Effector CD4-positive, alpha-beta T cell (primary cell): ENCODE measurements at places on chromosomes 5 and 9.

DNA sequence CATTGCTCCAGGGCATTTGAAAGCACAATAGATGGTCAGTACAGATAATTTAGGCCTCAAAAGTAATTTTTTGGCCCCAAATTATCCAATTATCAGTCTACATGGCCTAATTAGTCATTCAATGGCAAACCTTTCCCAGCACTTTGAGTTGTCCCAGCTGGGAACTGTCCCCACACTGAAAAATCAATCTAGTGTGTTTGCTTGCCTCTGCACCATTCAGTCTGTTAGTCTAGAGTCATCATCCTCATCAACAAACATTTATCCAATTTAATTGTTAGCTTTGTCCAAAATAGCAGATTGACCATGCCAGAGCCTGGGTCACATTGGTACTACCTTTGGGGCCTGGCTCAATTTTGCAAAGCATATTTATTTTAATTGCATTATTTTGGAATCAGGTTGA lies 13.9 kb downstream of the NR4A3 start:
- no peak for DNase-seq

- DNase-seq, result no peak
These were observed 35.8 kb downstream of the VLDLR start for GRCh38 chr9:2657427-2657826.

GRCh38 chr9:96061293-96061987 lies 185.9 kb downstream of the ERCC6L2 start:
- DNase-seq, result peak; percentile 37

DNA sequence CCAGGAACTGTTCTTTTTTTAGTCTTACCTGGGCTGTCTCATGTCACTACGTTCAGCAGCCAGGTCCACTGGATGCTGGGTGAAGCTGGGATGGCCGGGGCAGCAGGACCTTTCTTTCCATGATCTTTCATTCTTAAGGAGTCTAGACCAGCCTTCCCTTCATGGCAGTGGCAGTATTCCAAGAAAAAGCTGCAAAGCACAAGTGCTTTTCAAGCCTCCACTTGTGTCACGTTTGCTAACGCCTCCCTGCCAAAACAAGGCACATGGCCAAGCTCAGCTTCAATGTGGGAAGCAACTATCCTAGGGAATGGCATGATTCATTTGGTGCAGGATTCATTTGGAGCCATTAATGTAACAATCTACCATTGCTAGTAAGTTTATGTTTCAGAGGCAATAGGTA lies 94.8 kb downstream of the RCL1 start:
- no peak for DNase-seq

DNA sequence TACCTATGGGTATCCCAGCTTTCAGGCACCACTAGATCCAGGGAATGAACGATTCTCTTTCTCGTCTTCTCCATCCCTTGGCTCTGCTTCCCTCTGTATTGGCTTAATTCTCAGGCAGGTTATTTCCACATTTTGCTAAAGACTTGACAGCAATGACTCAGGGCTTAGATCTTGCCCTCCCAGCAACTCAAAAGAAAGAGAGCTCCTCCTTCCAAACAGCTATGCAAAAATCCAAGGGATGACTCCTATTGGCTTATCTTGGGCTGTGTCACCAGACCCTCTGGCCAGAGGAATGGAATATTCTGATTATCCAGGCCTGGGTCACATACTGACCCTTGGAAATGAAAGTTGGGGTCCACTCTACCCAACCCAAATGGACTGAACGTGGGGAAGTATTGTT lies 270.2 kb downstream of the NTRK2 start:
- DNase-seq, result no peak

DNA sequence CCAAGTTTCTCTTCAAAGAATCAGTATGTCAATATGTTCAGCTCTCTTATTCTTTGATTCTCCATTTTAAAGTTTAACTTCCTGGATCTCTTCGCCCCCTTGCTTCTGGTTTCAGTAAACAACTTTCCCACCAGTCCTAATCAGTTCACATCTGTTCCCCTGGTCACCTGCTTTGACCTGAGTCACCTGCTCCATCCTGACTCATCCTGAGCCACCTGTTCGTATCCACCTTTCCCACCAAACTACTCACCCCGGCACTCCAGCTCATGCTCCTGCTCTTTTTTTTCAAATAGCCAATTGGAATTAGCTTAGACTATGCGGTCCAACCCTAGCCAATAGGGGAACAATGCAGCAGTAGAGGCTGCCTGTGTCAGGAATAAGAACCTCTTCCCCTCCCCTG lies 23.6 kb upstream of the CSF1R start:
- no peak for DNase-seq

DNA sequence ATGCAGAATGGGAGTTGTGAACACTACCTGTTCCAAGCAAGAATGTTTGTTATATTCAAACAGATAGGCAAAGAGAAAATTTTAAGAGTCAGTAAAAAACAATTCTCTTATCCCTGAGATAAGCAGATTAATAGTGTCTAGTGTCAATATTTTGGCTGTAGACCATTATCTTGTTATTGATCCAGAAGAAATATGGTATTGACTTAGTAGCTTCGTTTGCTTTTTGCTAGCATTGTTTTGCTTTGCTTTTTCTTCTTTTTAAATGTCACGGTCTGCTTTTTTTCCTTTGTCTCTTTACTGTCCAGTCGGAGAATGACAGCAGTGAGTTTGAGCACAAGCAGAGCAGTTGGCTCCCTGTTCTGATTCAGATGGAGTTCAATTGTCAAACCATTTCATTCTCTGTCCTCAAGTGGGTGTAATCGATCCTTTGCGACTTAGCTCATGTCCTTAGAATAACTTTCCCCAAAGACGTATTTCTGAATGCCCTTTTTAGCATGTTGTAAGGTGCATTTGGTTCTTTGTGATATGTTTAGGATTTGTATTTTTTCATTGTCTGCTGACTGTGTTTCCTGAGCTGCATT lies 29.3 kb downstream of the FUBP3 start:
- no peak for DNase-seq

DNA sequence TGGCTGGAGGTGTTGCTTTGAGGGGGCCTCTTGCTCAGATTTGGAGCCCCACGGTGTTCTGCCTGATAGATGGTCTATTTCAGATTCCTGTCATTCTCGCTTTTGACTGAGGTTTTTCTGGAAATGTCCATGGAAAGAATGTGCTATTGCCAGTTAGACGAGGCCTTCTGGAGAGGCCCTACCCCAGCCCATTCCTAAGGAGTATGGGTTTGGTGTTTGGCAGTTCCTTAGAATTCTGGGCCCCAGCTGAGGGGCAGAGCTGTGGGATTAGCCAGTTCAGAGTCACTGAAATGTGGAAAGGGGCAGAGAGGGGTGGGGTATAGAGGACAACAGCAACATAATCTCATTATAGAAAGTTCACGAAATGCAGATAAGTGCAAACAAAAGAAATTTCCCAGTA lies 50.5 kb downstream of the GALNT10 start:
- no peak for DNase-seq

DNA sequence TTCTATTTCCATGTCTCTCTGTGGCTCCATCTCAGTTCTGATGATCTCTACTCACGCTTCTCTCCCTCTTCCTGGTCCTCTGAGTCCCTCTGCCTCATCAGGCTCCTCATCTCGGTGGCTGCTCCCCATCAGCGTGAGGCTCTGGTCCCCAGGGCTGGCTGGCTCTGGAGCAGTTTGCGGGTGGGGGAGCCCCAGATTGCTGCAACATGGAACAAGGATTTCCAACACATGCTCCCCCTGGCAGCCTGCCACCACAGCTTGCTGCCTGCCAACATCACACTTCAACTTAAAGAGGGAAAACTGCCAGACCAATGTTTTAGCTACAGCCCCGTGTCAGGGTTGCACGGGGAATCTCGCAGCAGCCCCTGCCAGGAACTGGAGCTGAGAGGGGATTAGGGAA lies 77.2 kb upstream of the NEK6 start:
- DNase-seq, result no peak

GRCh38 chr9:118643118-118643517 lies 726.1 kb downstream of the BRINP1 start:
- no peak for DNase-seq

DNA sequence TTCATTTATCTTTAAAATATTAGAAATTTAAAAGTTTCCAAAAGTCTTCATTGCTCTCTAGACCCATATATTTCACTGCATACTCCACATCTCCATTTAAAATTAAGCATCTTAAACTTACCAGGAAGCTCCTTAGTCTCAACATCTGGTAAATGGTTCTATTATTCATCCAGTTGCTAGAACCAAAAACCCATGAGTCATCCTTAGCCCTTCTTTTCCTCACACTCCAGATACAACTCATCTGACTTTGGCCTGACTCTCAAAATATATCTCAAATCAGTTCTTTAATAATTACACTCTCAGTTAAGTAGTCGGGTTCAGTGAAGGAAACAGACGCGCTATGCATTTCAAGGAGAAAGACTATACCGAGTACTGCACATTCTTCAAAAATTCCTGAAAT lies 110.2 kb upstream of the COX7C start:
- no peak for DNase-seq

- no peak for DNase-seq
These were observed 1.5 kb downstream of the PCSK1 start for GRCh38 chr5:96431376-96432187.

DNA sequence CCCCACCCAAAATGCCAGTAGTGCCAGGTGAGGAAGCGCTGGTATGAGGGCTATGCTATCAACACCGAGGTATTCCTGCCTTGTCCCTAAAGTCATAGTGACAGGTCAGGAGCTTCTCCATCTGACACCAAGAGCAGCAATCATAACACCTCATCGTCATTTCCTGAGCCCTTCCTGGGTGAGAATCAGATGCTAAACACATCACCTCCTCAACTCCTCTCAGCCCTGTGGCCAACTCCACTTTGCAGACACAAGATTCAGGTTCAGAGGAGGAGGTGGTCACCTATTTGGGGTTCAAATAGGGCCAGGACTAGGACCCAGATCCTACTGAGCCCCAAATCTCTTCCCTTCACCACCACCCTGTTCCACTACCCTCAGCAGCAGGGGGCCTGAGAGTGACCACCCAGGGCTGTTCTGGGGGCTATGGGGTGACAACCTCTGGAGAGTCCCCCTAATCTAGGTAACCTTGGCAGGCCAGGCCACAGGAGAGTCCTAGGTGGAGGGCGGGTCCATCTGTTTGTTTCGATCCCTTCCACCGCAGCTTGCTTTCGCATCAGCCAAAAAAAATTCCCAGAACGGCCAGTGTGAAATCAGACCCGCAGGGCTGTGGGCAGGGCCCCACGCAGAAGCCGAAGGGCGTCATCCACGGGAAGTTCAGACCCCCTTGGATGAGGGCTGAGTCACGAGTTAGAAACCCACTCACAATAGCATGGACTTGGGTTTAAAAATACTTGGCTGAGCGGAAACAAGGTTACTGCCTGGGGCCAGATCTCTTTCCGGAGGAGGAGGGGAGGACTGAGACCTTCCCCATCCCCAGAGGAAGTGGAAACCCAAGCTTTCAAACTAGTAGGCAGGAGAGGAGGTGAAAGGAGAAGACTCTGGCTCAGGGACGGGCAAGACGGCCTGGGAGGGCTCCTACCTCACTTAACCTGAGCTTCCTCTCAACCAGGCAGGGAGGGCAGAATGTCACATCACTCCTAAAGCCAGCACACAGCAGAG lies 8.7 kb downstream of the STK10 start:
- DNase-seq, result peak; percentile 55

DNA sequence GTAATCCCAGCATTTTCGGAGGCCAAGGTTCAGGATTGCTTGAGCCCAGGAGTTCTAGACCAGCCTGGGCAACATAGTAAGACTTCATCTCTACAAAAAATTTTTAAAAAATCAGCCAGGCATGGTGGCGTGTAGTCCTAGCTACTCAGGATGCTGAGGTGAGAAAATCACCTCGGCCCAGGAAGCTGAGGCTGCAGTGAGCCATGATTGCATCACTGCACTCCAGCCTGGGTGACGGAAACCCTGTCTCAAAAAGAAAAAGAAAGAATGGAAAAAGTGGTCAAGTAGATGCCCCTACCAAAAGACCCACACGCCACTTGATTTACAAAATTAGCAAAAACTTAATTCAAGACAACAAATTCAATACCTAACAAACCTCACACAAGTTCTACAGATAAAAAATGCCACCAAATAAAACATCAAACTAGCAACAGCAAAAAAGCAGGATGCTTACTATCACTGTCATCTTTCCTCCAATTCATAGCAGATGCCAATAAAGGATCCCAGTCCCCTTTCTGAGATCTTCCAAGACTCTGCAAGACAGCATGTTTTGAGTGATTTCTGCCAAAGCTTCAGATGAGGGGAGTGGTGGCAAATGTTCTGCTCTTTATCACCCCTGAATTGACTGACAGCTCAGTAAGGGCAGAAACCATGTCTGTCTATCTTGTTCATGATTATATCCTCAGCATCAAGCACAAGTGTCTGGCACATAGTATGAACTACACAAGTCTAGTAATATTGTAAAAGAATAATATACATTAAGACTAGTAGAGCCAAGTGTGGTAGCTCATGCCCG lies 34.2 kb upstream of the TESK1 start:
- no peak for DNase-seq

DNA sequence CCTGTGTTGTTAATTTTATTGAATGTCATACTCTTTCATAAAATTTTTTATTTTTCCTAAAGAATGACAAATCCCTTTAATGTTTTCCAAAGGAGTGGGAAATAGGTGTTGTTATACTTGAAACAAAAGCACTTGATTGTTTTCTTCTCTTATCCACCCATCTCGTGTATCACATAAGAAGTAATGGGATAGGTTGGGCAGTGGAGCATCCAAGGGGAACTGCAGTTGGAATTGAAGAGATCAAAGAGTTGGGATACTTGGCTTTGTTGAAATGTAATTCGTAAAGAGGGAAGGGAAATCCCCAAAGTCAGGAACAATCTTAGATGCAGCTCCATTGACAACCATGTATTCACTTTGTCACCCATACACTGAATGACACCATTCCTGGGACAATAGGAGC lies 148.0 kb downstream of the PCSK5 start:
- DNase-seq, result no peak

- DNase-seq, result no peak
These were observed 522.7 kb downstream of the NR2F1-AS1 start for GRCh38 chr5:93058309-93058708.

DNA sequence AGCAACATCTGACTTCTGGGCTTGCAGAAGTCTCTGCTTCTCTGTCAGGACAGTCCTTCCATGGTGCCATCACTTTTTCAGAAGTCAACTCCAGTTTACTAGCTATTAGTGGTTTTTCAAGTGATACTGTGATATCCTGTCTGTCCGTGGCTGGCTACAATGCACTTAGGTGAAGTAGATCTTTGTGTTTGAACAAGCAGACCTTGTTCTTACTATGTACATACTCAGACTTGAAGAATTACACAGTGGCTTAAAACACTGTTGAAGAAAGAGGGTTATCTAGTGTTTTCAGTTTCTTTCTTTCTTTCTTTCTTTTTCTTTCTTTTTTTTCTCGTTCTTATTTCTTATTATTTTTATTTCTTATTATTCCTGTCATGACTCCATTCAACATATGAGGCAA lies 228.7 kb downstream of the NTRK2 start:
- DNase-seq, result no peak
